Stimulated activated CD8-positive, alpha-beta memory T cell treated with anti-CD3 and anti-CD28 coated beads, Interleukin-4, amount 100 ng/mL, for 1 hour (primary cell): ENCODE measurements at places on chromosomes 11 and 22.

DNA sequence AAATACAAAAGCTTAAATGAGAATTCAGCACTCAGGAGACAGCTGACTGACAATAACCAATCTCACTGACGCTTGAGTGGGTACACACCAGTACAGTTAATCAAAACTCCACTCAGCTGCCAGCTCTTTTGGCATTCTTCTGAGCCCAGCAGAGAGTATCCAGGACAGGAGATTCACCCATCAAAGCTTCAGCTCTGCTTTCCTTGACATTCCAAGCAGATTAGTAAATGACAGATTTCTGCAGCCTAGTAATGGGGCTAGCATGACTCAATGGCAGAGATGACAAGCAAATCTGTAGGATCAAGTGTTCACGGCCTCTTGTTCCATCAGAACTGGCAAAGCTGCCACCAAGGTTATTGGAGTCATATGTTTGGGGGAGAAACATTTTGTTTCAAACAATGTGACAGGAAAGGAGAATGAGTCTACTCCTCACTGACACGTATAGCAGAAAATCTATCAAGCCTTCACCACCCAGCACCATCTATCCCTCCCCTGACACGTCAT lies 420.0 kb downstream of the DYNC2H1 start:
- no peak for DNase-seq

GRCh38 chr11:94802501-94802900 lies 34.3 kb downstream of the AMOTL1 start:
- DNase-seq: no peak

DNA sequence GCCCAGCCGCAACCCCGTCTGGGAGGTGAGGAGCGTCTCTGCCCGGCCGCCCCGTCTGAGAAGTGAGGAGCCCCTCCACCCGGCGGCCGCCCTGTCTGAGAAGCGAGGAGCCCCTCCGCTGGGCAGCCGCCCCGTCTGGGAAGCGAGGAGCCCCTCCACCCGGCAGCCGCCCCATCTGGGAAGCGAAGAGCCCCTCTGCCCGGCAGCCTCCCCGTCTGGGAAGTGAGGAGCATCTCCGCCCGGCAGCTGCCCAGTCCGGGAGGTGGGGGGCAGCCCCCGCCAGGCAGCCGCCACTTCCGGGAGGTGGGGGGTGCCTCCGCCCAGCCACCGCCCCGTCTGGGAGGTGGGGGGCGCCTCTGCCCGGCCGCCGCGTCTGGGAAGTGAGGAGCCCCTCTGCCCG lies 70.6 kb downstream of the STK33 start:
- DNase-seq: no peak

GRCh38 chr11:64869571-64870175 lies 8.7 kb downstream of the EHD1 start:
- DNase-seq: no peak

DNA sequence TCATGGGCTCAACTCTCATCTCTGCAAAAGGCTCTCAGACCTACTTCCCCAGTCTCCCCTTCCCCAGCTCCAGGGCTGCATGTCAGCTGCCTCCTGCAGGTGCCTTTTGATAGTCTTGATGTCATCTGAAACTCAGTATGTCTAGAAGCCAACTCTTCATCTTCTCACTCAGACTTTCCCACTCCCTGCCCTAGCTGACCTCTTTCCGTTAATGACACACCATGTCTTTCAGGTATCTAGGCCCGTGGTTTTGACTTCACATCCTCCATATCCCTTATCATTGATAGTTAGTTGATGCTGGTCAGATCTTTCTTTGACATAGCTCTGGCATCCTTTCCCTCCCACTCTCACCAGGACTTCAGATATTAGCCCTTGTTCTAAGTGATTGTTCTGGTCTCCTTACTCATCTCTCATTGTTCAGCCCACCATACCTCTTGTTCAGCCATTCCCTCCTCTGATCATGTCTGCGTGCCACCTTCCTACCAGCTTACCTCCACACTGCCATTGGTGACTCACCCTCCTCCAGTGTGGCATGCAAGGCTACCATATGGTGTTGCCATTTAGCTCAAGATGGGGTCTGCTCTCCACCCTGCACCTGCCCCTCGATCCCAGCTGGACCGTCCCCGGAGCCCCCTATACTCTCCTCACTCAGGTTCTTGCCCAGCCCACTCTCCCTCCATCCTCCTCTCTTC lies 18.4 kb downstream of the TTC12 start:
- DNase-seq: no peak

DNA sequence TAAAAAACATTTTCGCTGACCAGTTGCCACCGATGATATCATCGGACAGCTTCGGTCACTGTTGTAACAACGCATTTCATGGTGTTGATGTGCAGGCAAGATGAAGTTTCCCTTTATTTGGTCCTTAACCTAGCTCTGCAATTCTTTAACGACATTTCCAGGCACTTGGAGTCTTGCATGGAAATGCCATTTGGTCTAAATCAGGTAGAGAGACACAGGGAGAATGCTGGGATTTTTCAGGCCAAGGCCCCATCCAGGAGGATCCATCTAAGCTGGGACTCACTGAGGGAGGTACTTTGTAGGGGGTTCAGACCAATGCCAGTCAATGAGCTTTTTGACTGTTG lies 121.5 kb upstream of the RCN1 start:
- no peak for DNase-seq

DNA sequence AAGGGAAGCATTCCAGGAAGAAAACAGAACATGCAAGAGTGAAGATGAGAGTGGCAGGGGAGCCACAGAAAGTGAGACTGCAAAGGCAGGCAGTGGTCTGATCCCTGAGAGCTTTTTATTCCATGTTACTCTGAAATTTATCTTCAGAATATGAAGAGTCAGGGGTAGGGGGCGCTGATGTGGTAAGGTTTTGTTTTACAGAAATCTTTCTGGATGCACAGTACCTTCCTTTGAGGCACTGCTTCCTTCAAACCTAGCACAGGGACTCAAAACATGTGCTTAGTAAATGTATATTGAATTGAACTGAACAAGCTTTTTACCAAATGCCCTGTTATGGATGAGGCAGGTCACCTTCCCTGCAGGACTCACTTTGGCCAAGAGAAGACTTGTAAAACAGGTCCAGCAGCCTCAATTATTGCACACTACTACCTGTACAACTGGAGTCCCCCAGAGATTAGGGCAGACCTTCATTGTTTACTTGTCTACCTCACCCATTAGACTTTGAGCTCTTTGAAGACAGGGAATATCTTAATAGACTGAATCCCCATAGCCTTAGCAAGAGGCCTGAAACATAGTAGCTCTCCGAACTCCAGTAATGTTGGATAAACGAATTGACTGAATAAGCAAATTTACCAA lies 2.2 kb downstream of the PAK1 start:
- no peak for DNase-seq

DNA sequence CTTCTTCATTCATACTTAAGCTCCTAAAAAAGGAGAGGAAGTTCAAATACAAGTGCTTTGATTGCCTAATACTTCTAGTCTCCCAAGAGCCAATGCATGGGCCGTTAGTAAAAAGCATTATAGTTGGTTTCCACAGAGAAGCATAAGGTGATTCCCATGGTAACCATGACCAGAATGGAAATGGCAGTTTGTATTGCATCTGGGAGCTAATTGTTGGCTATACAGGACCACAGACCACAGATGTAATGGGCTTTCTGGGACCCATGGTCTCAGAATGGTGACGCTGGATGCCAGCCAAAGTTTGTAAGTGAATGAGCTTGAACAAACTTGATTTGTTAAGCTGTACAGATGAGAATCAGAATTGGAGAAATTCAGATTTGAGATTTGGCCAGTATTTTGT lies 333.9 kb upstream of the C11orf87 start:
- DNase-seq: no peak

- no peak for DNase-seq
Measured at GRCh38 chr22:28560046-28560742, 119.4 kb downstream of the TTC28 start.

- DNase-seq: no peak
Measured at GRCh38 chr11:62266558-62266957, 3.4 kb upstream of the SCGB2A2 start.

DNA sequence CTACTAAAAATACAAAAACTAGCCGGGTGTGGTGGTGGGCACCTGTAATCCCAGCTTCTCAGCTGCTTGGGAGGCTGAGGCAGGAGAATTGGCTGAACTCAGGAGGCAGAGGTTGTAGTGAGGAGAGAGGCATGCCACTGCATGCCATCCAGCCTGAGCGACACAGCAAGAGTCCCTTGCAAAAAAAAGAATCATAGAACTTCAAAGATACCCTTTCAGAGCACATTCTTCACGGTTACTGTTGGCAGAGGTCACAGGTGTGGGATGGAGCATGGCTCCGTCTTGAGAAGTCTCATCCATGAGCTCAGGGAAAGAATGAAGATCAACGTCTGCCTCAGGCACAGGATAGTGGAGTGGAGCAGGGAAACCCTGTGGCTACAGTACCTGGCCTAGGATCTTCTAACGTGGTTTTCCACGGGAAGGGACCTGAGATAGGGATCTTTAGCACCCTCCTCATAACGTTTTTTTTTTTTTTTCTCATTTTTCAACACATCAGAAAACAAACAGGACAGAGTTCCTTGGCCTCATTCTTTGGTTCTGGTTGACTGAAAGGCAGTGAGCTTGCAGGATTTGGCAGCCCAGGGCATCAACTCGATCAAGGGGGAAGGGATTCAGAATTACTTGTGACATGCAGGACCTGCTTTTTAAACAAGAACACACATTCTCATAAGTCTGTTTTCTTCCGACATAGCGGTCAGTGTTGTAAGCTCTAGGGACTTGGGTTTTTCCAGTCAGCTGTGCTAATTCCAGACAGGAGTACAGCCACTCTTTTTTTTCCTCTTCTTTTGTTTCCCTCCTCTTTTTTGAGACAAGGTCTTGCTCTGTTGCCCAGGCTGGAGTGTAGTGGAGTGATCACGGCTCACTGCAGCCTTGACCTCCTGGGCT lies 22.8 kb downstream of the F2 start:
- DNase-seq: no peak

- DNase-seq: no peak
Measured at GRCh38 chr22:31584804-31585160, 77.2 kb downstream of the PISD start.

DNA sequence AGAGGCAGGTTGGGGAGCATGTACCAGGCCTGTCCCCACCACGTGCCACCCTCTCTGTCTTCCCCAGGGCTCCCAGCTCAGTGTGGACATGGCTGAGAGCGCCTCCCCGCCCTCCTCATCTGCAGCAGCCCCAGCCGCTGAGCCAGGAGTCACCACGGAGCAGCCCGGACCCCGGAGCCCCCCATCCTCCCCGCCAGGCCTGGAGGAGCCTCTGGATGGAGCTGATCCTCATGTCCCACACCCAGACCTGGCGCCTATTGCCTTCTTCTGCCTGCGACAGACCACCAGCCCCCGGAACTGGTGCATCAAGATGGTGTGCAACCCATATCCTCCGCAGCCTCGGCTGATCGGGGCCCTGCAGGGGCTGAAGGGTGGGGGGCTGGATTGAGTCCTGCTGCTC lies at the start of gene CACNA1I:
TSS of gene CACNA1I (plus strand) at position 89 of the 400 bp plus-strand sequence. CDS start at position 89, 0 bp downstream.
- DNase-seq: no peak

DNA sequence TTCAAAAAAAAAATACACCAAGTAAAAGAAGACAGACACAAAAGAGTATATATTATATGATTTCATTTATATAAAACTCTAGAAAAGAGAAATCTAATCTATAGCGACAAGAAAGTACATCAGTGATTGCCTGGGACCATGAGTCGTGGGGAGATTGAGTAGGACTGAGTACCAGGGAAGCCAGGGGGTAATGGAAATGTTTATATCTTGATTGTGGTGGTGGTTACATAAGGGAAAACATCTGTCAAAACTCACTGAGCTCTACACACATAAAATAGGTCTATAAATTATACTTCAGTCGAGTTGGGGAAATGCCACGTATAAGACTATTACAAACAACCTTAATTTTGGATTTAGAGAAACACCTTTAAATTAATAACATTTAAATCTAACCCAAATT lies 117.4 kb downstream of the TRIM29 start:
- no peak for DNase-seq

DNA sequence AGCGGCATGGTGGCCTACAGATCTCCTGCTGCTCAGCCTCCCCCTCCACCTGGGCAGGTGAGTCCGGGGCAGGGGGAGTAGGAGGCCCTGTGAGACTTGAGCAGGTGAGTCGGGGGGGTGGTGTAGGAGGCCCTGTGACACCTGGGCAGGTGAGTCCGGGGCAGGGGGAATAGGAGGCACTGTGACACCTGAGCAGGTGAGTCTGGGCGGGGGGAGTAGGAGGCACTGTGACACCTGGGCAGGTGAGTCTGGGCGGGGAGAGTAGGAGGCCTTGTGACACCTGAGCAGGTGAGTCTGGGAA lies 299.3 kb downstream of the BRD1 start:
- no peak for DNase-seq

- no peak for DNase-seq
Measured at GRCh38 chr11:123216249-123216648, 21.2 kb upstream of the CLMP start.

- no peak for DNase-seq
Measured at GRCh38 chr11:61618978-61619377, 38.1 kb upstream of the SYT7 start.

- no peak for DNase-seq
Measured at GRCh38 chr11:79809487-79809886, 368.7 kb upstream of the TENM4 start.

DNA sequence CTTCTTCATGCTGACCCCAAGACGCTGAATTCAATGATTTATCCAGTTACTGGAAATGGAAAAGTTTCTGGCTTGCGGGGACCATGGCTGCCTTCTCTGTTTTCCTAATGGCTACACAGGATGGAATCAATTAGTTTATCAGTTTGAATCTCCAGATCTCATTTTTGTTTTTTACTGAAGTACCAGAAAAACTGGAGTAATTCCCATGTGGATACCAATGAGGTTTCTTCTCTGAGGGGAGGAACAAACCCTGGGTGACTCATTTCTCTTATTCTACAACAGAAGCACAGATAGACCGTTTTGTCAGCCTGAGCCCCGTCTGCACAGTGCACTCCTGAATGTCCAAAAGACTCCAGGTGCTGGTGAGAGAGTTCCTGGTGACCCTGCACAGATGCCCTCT lies 3.4 kb downstream of the ZNF195 start:
- no peak for DNase-seq
